Activated CD4-positive, alpha-beta T cell treated with anti-CD3 and anti-CD28 coated beads, Interleukin-2, Interleukin-4, amounts not matched to agents 100 ng/mL and 50 ng/mL, durations not matched to agents 16 hours and 8 hours (primary cell): ENCODE measurements at places on chromosomes 1 and 21.

GRCh38 chr1:174818014-174818616 is 181.6 kb upstream of the CACYBP start:
- peak; percentile 24 for DNase-seq

- DNase-seq = peak; percentile 69
Measured at GRCh38 chr1:16082283-16083038, 9.0 kb upstream of the FAM131C start.

GRCh38 chr1:9397997-9398526 is 105.4 kb downstream of the SPSB1 start:
- DNase-seq = no peak

DNA sequence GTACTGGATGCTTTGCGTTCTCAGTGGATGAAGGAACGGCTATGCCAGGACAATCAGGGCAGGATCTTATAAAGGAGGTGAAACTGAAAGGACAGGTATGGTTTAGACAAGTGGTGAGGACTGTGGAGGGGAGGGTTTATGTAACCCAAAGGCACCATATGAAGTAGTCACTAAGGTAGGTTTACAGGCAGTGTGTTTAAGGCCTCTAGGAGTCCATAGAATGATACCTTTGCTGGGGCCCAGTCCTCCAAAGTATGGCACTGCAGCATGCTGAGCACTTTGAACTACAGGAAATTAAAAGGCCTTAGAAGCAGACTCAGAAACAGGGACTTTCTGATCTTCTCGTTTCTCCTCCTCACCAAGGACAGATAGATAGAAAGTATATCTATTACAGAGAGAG is 304.7 kb upstream of the USP25 start:
- DNase-seq = no peak

- peak; percentile 44 for DNase-seq
Measured at GRCh38 chr1:207868251-207868773, 42.6 kb downstream of the CD34 start.

- no peak for DNase-seq
Measured at GRCh38 chr21:14520535-14520934, 25.6 kb downstream of the SAMSN1 start.

DNA sequence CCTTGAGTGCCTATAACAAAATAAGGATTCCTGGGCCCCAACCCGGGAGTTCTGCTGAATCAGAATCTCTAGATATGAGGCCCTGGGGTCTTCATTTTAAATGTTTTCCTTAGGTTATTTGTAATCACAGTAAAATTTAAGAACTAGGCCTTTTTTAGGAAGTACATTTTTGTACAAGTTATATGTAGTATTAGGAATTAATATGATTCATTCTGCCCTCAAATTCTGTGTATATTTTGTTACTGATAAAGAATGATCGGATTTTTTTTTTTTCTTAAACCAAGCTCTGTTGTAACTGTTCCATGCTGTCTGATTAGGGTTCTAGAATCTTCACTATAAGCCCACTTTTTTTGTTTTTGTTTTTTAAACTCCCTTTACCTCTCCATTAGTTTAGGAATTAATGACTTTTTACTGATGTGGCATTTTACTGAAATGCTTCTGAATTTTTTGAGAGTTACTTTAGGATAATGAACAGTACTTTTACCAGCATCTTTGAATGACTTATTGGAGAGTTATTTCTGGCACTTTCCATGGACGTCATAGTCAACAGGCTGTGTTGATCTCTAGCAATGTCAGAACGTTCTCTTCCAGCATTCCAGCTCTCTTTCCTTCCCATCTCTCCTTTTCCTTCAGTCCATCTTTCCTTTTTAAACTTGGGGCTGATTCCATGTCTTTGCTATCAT is 48.3 kb downstream of the CLIC4 start:
- DNase-seq = no peak

DNA sequence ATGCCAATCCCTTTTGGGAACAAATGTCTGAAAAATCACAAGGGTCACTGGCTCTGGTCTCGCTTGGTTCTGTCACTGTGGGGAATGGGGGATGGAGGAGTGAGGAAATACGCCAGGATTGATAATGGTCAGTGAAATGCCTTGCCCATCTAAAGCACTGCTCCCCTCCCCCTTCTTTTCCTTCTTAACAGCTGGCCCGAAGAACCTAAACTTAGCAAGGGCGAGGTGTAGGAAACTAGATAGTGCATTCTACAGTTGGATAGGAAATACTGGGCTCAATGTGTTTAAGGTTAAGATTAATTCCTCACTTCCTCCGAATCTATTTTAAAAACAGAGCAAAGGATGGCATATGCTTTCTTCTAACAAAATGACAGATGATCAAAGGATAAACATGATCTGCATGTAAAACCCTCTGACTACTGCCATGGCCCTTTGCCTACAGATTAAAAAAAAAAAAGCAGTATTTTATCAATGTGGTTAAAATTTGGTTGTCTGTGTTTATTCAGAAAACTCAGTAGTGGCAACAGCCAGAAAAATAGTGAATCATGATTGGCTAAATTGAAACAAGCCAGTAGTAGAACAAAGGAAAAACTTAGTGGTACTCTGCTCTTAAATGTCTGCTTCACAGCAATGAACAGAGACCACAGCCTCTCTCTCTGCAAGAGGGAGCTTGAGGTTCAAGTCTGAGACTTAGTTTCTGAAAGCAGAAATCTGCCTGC is 86.1 kb upstream of the VAV3 start:
- DNase-seq = no peak

- DNase-seq = no peak
Measured at GRCh38 chr1:2990376-2991115, 30.7 kb upstream of the ACTRT2 start.
